ENCODE measurements at places on chromosomes 4 and X. TPM values are rescaled to one million over a fixed set of nuclear protein-coding genes. Genes with fewer than 3 reads are reported as not detected.

Gene SEPTIN11
- 101 TPM for total RNA-seq

DNA sequence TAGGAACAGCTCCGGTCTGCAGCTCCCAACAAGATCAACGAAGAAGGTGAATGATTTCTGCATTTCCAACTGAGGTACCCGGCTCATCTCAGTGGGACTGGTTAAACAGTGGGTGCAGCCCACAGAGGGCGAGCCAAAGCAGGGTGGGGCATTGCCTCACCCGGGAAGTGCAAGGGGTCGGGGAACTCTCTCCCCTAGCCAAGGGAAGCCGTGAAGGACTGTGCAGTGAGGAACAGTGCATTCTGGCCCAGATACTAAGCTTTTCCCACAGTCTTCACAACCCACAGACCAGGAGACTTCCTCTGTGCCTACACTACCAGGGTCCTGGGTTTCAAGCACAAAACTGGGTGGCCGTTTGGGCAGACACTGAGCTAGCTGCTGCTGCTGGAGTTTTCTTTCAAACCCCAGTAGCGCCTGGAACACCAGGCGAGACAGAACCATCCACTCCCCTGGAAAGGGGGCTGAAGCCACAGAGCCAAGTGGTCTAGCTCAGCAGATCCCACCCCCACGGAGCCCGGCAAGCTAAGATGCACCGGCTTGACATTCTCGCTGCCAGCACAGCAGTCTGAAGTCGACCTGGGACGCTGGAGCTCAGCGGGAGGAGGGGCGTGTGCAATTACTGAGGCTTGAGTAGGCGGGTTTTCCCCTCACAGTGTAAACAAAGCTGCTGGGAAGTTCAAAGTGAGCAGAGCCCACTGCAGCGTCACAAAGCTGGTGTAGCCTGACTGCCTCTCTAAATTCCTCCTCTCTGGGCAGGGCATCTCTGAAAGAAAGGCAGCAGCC, 84.6 kb downstream of the THOC2 start:
- peak; percentile 37 for DNase-seq

- no peak for DNase-seq
These were observed 219.5 kb downstream of the CENPC start for GRCh38 chr4:67325791-67326190.

Gene STPG2
- total RNA-seq, result not detected

DNA sequence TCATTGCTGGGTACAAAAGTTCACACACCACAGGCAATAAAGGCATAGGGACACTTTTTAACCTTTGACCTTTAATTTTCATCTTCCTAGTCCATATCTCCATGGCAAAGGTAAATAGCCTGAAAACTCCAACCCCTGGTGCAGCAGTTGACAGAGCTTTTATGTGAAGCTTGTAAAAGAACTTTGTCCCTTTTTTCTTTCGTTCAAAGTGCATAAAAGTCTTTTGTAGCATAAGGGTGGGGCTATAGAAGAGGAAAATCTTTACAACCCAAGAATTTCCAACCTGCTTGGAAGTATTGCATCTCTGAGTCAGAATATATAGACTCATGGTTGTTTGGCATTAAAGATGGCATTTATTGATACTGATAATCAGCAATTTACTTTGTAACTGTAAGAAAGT, 20.4 kb downstream of the POF1B start:
- peak; percentile 54 for DNase-seq

DNA sequence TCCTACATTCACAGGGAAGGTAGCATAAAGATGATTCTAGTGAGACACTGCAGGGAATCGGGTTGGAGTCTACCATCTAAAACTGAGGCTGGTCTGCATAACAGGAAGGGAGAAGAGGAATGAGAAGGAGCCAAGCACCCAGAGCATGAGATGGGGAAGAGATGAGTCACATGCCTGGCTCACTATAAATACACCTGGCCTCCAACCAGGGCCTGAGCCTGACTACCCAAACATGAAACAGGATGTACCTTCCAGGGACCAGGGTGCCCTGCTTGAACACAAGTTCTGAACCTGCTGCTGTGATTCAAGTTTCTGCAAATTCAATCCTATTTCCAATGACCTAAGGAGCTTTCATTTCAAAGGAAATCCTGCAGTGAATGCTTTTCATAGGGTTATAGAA, 24.9 kb downstream of the CD99L2 start:
- DNase-seq, result no peak

- no peak for DNase-seq
These were observed 44.5 kb upstream of the MAGEB2 start for GRCh38 chrX:30170900-30171299.

- DNase-seq, result no peak
These were observed 139.2 kb upstream of the TTC29 start for GRCh38 chr4:147084861-147085260.

DNA sequence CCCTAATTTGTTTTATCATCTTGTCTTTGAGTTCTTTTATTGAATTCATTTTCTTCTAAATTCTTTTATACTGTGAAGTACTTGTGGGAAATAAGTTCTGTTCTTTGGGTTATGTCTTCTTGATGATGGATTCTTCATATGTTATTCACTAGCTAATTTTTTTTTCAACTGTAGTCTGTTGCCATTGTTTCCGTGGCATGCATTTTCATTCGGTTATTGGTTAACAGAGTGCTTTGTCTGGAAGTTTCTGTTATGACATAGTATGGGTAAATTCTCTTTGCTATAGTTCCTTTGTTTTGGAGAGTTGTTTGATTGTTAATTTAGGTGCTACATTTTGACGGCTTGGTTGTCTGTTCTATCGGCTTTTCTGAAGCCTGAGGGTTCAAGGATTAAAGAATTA, 184.9 kb upstream of the AADAT start:
- no peak for DNase-seq

DNA sequence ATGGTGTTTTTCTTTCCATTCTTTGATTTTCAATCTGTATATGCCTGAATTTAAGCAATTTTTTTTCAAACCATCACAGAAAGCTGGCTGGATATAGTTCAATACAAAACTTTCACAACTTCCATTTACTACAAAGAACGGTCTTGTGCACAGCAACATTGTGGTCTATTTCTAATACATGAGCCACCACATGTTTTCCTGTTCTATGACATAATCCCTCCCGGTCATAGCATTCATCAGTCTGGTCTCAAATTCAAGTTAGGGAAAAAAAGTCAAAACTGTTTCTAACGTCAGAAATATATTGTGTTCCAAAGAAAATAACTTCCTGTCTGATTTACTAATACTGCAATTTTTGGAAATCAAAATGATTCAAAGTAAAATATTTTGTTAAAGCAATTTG, 7.5 kb upstream of the CXCL6 start:
- no peak for DNase-seq

Gene APOOL
- total RNA-seq, result 24.4 TPM

DNA sequence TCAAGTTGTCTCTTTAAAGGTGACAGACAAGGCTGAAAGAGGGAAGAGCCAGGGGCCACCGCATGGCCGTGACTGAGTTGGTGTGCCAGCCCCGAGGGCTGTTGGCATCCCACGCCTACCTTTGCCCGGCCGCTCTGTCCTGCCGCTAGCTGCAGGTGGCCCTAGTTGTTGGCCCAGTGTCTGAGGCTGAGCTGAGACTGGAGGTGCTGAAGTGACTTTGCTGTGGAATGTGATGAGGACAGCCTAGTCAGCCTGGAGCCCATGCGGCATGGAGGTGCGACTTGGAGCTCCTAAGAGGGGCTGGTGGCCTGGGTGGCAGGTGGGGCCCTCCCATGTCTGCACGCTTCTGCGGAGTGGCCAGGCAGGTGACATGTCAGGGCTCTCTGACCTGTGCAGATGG, 6.6 kb downstream of the TADA2B start:
- DNase-seq, result no peak

- DNase-seq, result no peak
These were observed 595 bp downstream of the MBNL3 start for GRCh38 chrX:132488180-132488705.

GRCh38 chr4:78775303-78776078, 659 bp upstream of the BMP2K start:
- peak; percentile 86 for DNase-seq

DNA sequence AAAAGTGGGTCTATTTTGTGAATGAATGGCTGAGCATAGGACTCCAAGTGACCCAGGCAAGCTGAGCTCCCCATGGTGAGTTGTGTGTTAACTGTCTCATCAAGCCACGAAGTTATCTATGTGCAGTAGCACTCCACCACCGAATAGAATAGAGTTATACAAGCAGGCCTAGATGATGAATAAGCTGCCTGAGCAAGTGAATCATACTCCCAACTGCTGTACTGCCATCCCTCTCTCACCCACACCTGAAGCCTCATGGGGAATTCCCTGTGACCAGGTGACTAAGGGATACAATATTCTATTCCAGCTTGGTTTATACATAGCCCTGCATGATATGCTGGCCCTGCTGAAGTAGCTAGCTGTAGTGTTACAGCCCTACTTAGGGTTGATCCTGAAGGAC, 38.7 kb downstream of the KDM5C start:
- DNase-seq, result no peak

Gene MTNR1A
- 3.3 TPM for total RNA-seq

DNA sequence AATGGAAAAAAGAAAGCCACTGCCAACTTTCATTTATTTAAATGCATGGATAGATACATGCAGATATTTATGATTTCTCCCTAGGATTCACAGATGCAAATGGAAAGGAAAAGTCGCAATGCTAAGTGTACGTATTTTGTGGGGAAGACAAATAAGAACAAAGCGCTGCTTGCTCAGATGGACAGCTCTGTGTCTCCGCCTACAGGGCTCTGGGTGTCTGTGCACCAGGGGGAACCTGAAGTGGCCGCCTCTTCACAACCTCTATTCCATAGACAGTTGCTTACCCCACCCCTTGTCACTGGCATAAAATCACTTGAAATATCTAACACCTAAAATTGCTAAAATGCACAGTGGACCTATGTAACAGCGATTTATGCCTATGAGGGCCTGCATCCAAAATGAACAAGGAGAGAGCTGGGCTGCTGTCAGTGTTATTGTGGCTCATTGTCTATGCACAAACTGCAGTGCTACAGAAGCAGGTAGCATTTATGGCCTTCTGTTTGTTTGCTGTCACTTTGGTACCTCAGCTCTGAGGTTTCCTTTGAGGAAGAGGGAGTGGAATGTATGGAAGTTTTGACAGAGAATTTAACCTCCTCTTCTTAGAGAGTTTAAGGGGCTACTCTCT, 58.6 kb upstream of the PAGE1 start:
- no peak for DNase-seq

GRCh38 chrX:24203072-24203808, 53.7 kb downstream of the ZFX start:
- DNase-seq, result no peak

Gene PDE5A
- total RNA-seq, result 30.7 TPM

DNA sequence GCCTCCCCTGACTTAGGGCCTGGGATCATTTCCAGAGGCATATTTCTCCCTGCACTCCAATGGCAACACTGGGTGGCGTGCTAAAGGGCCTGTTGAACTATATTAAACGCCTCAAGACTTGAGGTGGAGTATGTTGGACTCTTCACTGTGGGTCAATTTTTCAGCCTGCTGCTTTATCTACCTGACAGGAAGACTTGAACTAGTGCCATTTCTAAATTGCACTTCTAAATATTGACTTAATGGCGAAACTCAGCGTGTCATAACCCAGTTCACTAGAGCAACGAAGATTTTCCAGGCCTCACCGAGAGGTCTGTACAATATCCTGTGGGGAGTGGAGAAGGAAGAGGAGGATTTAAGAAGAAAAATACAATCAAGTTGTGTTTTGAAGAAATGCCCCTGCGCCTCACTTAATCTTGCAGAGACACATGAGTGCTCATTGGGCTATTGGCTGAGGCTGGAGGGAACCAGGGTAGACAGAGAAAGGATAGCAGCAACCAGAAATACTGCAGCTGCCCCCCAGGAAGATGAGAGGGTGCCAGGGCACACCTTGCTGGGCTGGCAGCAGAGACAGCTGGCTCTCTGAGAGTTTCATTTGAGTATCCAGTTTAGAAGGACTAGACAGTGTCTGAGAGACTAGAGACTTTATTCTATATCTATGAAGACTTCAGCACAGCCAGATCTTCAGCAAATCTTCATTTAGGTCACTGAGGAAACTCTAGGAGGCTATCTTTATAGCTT, 67.4 kb downstream of the ENPP6 start:
- no peak for DNase-seq

Gene C1QTNF7
- total RNA-seq, result 4.0 TPM

GRCh38 chrX:47078129-47079043, at the start of gene RGN:
TSS of gene RGN (plus strand) at chrX:47078443. CDS start at chrX:47081145, 2,702 bp downstream.
- peak; percentile 6 for DNase-seq

- DNase-seq, result no peak
These were observed 68.3 kb downstream of the SPIN4 start for GRCh38 chrX:63282828-63283227.

- DNase-seq, result no peak
These were observed 399.0 kb upstream of the AGA start for GRCh38 chr4:177841258-177841657.

- no peak for DNase-seq
These were observed 890 bp downstream of the RASSF6 start for GRCh38 chr4:73619346-73619745.

- DNase-seq, result no peak
These were observed 22.2 kb downstream of the LIN54 start for GRCh38 chr4:82988323-82988832.

DNA sequence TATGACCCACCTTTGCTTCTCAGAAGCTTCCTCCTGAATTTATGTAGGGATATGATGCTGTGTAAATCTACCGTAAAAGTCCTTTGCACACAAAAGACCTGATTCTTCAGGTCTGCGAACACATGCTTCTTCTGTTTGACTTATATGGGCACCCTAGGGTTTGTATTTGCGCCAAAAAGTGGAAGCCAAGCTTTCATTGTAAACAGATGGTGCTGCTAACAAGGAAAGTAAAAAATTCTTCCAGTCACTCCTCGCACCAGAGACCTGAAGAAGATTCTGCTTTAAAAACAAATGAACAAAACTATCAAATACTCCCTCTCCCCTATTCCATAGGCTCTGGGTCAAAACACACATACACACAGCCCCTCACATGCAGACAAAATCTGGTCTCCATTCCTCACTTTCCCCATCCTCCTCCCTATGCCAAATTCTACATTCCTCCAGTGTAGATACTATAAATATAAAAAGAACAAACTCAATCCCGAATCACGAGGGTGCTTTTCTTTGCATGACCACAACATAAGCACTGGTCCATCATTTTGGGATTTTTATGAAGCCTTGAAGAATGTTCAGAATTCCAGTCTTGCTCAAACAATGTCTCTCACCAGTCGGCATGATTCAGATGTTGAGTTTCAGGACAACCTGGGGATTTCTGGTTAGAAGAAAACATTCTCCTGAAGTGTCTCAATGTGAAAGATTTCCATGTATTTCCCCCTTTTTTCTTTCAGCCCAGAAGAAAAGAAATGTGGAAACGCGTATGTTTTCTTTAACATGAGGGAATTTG, 125.1 kb downstream of the PALLD start:
- no peak for DNase-seq

GRCh38 chr4:20383969-20384368, 132.3 kb downstream of the SLIT2 start:
- no peak for DNase-seq

DNA sequence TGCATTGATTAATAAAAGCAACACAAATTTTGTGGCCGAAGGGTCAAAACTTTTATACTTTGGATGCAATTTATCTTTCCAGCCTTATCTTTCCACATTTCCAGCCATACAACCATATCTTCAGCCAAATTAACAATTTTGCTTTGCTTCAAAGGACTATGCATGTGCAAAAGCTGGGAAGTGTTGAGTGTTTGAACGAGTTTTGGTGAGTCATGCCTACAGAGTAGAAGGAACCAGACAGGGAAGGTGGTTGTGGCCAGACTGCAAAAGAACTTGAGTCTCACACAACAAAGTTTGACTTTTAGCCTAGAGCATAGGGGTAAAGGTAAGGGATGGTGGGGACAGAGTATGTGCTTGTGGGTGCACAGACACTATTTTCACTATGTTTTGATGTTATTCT, 53.0 kb upstream of the GABRA2 start:
- no peak for DNase-seq

Gene PPP1R2C
- total RNA-seq, result not detected

Measured in left colon (tissue), 2 donors.